ENCODE measurements at places on chromosomes 1 and 21. TPM values are rescaled to one million over a fixed set of nuclear protein-coding genes. Genes with fewer than 3 reads are reported as not detected.

The BMP8B gene
- 0.12 TPM for total RNA-seq

The LINGO4 gene
- 0.35 TPM for total RNA-seq

The GIPC2 gene
- total RNA-seq: 0.10 TPM

The PDC gene
- not detected for total RNA-seq

The FAF1 gene
- total RNA-seq: 84.6 TPM

The CLDN8 gene
- total RNA-seq: not detected

The KCNK1 gene
- total RNA-seq: 0.67 TPM

The LAMC2 gene
- 0.05 TPM for total RNA-seq

The PRDM2 gene
- total RNA-seq: 57.7 TPM

The GPN2 gene
- 26.9 TPM for total RNA-seq

The BLACAT1 gene
- 0.23 TPM for total RNA-seq

The NPHS2 gene
- total RNA-seq: not detected

The KIF21B gene
- 107 TPM for total RNA-seq

The DYRK3 gene
- 4.3 TPM for total RNA-seq

The CD48 gene
- total RNA-seq: 309 TPM

Measured in activated CD4-positive, alpha-beta T cell treated with anti-CD3 and anti-CD28 coated beads, Interleukin-2, amount 10 ng/mL, durations not matched to agents 7 days and 5 days (primary cell).